ENCODE measurements at places on chromosomes 16 and 17.

- DNase-seq: no peak
These were observed 54.8 kb upstream of the MTMR4 start for GRCh38 chr17:58569196-58569595.

DNA sequence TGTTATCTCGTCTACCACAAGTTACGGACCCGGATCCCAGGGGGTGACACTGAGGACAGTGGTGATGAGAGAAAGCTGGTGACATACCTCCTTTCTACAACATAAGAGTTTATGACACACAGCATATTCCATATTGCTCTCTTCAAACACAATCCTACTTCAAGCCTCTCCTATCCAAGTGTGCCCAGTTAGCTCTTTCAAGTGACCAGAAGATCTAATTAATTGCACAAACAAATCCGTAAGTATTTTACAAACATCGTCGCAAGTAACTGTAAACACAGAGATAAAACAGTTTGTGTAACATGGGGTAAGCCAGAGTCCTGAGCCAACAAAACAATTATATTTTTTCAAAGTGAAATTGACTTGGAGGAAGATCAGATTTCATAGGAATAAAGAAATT is 235.0 kb downstream of the CHD9NB start:
- DNase-seq: no peak

GRCh38 chr17:2266865-2267228 is 36.7 kb downstream of the SMG6 start:
- DNase-seq: no peak

DNA sequence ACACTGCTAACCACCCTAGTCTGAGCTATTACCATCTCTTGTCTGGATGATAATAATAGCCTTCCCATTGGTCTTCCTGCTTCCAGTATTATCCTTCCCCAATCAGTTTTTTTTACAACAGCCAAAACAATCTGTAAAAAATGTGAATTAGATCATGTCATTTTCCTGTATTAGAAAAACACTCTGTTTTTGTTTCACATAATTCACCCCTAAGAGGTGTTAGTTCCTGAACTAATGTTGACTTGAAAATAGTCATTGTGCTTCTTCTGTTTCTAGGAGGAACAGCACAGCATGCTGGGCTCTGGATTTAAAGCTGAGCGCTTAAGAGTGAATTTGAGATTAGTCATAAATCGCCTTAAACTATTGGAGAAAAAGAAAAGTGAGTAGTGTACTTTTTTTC is 20.0 kb downstream of the IST1 start:
- DNase-seq: no peak

- DNase-seq: no peak
These were observed 30.6 kb downstream of the CENPV start for GRCh38 chr17:16322636-16323035.

DNA sequence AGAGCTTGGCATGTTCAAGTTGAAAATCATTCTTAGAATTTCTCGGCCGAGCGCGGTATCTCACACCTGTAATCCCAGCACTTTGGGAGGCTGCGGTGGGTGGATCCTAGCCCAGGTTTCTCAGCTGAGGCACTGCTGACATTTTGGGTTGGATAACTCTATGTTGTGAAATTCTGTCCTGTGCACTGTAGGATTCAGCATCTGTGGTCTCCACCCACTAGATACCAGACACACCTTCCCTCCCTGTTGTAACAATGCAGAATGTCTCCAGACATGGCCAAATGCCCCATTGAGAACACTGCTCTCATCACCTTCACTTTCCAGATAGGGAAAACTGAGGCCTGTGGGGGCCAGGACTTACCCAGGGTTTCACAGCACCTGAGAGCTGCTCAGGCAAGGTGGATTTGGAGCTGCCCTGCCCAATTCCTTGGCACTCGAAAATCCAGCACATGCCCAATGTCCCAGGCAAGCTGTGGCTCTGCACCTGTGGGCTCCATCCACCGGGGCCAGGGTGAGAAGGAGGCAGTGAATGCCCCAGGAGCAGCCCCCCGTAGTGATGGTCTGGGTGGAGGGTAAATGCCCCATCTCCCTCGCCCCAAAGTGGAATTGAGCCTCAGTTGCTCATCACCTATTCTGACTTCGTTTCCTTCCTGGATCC is 20.2 kb upstream of the TVP23A start:
- DNase-seq: no peak

DNA sequence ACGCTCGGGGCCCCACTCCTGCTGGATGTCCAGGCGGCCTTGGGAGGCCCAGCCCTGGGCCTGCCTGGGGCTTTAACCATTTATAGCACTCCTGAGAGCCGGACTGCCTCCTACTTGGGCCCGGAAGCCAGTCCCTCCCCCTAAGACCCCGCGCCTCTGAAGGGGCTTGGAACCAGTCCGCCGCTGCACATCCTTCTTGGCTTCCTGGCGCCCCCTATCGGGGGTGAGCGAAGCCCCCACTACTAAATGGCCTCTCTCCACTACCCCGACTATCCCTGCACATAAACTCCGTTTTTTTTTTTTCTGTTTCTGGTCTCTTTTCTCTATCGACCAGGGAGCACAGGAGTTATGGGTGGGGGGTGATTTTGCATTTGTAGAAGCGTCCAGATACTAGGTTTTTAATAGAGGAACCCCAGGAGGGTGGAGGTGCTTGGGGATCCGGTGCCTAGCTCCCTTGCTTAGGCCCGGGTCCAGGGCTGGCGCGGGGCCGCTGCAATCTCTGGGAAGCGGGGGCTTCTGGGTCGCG is 633 bp upstream of the NOL3 start:
- no peak for DNase-seq

GRCh38 chr17:80356231-80356856 is 58.6 kb upstream of the ENDOV start:
- no peak for DNase-seq

DNA sequence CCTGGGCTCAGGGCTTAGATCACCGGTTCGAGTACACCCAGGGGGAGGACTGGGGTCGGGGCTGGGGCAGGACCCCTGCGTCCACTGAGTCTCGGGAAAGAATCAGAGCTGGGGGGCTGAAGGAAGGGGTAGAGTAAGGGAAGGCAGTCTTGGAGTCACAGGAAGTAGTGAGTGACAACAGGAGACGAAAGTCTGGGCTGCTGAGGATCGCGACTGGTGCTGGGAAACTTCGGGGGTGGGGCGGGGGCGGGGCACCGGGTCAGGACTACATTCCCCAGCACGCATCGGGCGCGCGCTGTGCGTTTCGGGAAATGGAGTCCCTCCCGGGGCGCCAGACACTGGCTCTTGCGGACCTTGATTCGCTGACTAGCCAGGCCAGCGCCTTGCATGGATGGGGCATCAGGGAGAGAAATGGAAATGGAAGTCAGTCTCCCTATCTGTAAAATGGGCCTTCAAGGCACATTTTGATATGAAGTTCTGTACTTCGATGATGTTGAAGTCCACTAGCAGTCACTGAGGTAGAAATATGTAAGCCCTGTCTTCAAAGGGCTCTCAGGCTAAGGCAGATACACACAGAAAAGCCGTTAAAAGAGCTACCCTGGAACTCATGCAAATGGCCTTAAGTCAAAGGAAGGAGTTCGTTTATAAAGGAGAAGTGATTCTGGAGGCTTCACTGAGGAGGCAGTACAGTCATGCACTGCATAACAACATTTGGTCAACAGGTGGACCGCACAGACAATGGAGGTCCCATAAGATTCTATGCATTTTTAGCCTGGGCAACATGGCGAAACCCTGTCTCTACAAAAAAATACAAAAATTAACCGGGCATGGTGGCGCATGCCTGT is 697 bp downstream of the CTF1 start:
- peak; percentile 61 for DNase-seq

GRCh38 chr16:85570213-85570734 is 42.8 kb upstream of the GSE1 start:
- DNase-seq: no peak

DNA sequence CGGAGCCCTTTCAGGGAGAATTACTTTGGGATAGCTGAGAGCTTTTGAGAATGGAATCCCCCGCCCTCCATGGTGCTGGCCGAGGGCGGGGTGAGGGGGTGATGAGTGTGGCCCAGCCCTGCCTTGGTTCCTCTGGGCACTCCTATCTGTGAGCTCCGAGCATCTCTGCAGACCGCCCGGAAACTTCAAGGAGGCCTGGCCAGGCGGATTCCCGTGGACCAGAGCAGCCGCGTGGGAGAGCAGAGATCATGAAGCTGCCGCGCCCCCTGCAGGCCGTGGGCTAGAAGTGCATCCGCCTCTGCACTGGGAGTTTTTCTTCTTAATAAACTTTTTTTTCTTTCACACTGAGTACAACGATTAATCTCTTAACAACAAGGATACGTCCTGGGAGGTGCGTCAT is 392.9 kb upstream of the EEF2KMT start:
- no peak for DNase-seq

DNA sequence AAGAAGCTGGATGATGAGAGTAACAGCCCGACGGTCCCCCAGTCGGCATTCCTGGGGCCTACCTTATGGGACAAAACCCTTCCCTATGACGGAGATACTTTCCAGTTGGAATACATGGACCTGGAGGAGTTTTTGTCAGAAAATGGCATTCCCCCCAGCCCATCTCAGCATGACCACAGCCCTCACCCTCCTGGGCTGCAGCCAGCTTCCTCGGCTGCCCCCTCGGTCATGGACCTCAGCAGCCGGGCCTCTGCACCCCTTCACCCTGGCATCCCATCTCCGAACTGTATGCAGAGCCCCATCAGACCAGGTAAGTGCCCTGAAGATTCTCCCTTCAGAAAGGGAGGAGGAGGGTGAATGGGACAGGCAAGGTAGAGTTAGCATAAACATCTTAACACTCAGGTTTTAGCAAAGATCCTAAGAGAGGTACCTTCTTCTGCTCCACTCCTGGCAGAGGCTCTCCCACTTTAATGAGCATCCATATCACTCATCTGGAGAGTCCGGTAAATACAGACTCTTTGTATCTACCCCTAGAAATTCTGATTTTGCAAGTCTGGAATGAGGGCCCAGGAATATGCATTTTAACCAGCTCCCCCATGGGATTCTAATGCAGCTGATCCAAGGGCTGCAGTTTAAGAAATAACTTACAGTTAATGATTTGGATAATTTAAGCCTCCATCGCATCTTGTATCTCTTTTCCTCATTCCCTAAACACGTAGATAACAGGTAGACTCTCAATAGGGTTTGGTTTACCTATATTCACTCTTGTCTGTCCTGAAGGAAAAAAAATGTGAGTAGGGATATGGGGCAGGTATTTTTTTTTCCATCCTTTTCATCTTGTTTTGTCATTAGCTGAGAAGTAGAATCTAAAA is 3.3 kb downstream of the HLF start:
- no peak for DNase-seq

DNA sequence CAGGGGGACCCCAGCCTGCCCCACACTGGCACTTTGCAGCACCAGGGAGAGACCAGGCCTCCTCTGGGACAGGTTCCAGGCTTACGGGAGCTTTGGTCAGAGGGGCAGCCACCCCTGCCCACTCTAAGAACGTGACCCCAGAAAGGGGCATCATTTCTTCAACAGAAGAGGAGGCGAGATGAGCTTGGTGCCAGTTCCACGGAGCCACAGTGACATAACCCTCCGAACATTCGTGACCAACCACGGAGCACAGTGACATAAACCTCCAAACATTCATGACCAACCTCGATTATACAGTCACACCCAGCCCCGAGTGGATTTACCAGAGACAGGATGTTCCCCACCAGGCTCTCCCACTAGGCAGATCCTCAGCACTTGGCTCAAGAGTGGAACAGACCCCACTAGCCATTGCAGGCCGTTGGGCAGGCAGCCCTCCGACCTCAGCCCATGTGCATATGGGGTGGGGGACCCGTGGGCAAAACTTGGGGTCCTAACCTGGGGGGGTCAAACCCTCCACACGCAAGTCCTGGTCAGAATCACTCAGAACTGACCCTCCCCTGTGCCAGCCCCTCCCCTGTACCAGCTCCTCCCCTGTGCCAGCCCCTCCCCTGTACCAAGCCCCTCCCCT is 112.9 kb downstream of the METRNL start:
- no peak for DNase-seq

DNA sequence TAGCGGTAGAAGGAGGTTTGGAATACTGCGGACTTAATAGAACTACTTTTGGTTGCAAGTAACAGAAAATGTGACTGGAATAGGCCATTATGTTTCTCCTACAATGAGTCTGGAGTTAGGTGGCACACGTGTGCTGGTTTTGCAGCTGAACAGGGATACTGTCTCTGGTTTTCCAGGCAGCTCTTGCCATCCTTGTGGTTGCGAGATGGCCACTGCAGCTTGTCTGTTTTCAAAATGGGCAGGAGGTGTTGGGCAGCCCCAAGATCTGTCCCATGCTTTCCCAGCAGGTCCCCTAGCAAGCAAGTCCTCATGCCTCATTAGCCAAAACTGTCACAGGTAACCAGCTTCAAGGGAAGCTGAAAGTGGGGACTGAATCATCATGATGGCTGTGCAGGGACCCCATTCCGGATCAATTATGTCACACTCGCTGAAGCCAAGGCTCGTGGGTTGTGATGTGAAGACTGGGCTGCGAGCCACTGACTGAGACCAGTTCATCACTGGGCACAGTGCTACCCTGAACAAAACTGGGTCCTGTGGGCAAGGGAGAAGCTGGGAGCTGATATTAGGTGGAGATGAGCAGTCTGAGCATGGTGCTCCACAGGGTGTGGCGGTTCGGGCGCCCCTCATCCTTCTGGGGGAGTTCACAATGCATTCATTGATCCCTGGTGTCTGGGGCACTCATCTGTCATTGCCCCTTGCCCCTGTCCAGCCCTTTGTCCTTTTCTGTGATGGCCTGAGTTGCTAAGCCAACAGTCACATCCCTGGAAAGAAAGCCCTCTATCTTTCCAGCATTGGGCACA is 82.1 kb downstream of the KSR1 start:
- no peak for DNase-seq

DNA sequence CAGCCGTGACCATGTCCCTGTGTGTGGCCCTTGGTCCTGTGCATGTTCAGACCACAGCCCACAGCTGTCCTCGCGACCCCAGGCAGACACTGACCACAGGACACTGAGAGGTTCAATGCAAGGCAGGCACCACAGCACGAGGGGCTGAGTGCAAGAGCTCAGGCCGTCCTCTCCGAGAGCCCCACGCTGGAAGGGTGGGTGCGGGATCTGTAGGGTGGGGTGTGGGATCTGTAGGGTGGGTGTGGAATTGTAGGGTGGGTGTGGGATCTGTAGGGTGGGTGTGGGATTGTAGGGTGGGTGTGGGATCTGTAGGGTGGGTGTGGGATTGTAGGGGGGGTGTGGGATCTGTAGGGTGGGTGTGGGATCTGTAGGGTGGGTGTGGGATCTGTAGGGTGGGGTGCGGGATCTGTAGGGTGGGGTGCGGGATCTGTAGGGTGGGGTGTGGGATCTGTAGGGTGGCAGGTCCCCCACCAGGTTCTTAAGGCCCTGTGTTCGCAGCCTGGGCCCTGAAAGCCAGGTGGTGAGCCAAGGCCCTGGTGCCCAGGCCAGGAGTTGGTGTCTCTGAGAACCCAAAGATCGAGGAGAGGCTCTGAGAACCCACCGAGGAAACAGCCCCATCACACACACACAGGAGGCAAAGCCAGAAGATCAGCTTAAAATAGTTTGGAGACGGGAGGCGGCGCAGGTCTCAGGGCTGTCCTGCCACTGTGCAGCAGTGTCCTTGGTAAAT is 48.2 kb downstream of the METRNL start:
- DNase-seq: no peak

DNA sequence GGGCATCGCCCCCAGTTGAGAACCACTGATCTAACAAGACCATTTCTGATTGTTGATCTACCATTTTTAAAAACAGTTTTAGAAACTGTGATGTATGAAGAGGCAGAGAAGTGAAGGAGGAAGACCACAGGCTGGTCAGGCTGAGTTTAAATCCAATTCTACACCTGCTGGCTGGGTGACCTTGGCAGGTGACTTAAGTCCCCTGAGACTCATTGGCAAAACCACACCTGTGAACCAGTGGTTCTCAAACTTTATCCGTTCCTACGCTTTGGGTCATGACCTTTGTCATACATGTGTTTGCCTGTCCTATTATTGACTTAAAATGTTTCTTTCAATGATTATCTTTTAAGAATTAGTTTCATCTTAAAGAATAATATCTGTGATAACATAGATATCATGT is 2.3 kb downstream of the GP2 start:
- no peak for DNase-seq
